ENCODE measurements at places on chromosomes 12 and 14. TPM values are rescaled to one million over a fixed set of nuclear protein-coding genes. Genes with fewer than 3 reads are reported as not detected.

DNA sequence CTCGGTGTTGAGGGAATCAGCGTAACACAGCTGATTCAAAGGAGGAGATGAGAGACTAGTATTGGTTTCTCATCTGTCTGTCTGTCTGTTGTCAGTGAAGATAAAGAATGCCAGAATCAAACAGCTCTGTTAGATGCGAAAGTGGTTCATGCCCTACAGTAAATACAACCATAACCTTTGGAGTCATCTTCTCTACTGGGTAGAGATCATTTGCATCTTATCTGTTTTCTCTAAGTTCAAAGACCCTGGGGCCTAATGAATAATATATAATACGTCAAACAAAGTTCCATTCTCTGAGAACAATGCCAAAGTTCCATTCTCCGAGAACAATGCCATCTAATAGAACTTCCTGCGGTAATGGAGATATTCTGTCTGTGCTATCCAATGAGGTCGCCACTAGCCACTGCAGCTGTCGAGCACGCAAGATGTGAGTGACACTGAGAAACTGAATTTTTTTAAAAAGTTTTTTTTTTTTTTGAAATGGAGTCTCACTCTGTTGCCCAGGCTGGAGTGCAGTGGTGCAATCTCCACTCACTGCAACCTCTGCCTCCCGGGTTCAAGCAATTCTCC lies 6.6 kb downstream of the IL31 start:
- H3K4me3 ChIP-seq = no peak overlapping the region
- no peaks in the 10 kb centered on the region for H3K36me3 ChIP-seq
- H3K27me3 ChIP-seq = no peaks in the 10 kb centered on the region
- H3K27ac ChIP-seq = no peak overlapping the region
- H3K4me1 ChIP-seq = no peaks in the 10 kb centered on the region

- no peaks in the 10 kb centered on the region for H3K36me3 ChIP-seq
- H3K27ac ChIP-seq = no peak overlapping the region
- H3K4me1 ChIP-seq = no peaks in the 10 kb centered on the region
- H3K4me3 ChIP-seq = no peak overlapping the region
- no peak for DNase-seq
Measured at GRCh38 chr12:109610523-109610922, 36.9 kb downstream of the MVK start.

P2RX7 gene
- total RNA-seq = 20.1 TPM

GRCh38 chr14:90061685-90062126 lies at the start of gene KCNK13:
Gene KCNK13 (plus strand): TSS chr14:90061994. CDS start chr14:90062206, 212 bp downstream.
- H3K4me3 ChIP-seq = peak within 1 kb of the TSS; percentile 45
- H3K36me3 ChIP-seq = no peaks in the 10 kb centered on the region
- DNase-seq = no peak
- H3K4me1 ChIP-seq = peaks cover 27% of the 10 kb centered on the region

DNA sequence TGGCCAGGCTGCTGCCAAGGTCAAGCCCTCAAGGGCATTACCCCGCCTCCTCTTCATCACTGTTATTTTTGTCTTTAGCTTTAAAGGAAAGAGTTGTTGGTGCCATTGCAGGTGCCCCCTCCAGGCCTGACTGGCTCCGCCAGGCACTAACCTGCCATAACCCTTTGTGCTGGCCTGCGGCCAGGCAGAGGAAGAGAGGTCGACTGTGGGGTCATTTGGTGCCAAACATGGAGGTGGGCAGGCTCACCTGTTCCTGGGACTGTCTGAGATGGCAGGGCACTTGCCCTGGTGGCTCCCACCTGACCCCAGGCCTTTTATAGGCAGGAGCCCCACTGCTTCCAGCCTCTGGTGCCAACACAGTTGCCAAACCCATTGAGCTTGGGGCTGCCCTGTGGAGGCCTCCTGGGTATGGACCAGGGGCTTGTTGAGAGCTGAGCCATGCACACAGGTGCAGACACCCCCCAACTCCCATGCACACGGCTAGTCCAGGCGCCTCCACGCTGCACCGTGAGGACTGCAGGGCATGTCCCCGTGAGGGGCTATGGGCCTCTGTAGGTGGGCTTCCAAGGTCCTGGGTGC lies 29.4 kb upstream of the PLD4 start:
- no peak overlapping the region for H3K27ac ChIP-seq
- H3K4me3 ChIP-seq = no peak overlapping the region
- no peaks in the 10 kb centered on the region for H3K27me3 ChIP-seq
- H3K4me1 ChIP-seq = no peaks in the 10 kb centered on the region
- H3K36me3 ChIP-seq = no peaks in the 10 kb centered on the region

LYSET gene
- total RNA-seq = 33.0 TPM

DNA sequence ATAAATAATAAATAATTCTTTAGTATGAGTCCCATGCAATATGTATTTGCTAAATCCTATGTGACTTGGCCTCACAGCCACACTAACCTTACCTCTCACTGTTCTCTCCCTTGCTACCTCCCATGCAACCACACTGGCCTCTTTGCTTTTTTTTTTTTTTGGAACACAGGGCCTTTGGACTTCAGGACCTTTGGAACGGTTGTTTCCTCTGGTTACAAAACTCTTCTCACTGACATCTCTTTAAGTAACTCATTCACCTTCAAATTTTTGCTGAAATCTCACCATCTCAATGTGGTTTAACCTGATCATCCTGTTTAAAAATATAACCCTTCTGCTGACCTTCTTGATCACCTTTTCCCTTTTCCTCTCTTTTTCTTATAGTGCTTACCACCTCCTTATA lies 194.0 kb downstream of the SSPN start:
- no peak for DNase-seq
- H3K4me3 ChIP-seq = no peak overlapping the region
- H3K4me1 ChIP-seq = no peaks in the 10 kb centered on the region
- no peak overlapping the region for H3K27ac ChIP-seq

DNA sequence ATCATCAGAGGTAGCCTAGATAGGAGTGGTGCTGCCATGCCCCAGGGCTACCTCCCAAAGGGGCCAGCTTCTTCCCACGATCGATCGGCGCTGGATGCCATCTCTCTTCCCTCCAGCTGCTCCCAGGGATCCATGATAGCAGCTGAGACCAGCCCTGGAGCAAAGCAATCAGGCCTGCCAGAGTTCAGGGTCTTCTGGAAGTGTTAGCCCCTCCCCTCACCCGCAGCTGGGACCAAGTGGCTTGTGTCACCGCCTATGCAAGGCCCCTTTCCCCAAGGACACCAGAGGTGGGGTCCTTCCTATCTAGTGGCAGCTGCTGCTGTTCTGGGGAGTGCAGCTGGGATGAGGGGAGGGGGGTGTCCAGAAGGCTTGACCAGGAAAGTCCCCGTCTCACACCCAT lies 87.0 kb downstream of the IRF2BPL start:
- no peak overlapping the region for H3K27ac ChIP-seq
- H3K36me3 ChIP-seq = no peaks in the 10 kb centered on the region
- H3K4me1 ChIP-seq = peaks cover 5% of the 10 kb centered on the region
- H3K4me3 ChIP-seq = no peak overlapping the region

KRT82 gene
- not detected for total RNA-seq

SERPINA12 gene
- not detected for total RNA-seq

GRCh38 chr12:89376844-89377243 lies 24.5 kb upstream of the DUSP6 start:
- H3K27ac ChIP-seq = no peak overlapping the region
- H3K4me1 ChIP-seq = peaks cover 31% of the 10 kb centered on the region
- no peaks in the 10 kb centered on the region for H3K36me3 ChIP-seq
- no peak for DNase-seq
- no peak overlapping the region for H3K4me3 ChIP-seq

C3AR1 gene
- 45.0 TPM for total RNA-seq

CAPS2 gene
- total RNA-seq = 9.0 TPM

- no peak overlapping the region for H3K4me3 ChIP-seq
- no peaks in the 10 kb centered on the region for H3K36me3 ChIP-seq
- no peak overlapping the region for H3K27ac ChIP-seq
- H3K27me3 ChIP-seq = no peaks in the 10 kb centered on the region
Measured at GRCh38 chr14:72513965-72514659, 379.8 kb downstream of the DPF3 start.

DNA sequence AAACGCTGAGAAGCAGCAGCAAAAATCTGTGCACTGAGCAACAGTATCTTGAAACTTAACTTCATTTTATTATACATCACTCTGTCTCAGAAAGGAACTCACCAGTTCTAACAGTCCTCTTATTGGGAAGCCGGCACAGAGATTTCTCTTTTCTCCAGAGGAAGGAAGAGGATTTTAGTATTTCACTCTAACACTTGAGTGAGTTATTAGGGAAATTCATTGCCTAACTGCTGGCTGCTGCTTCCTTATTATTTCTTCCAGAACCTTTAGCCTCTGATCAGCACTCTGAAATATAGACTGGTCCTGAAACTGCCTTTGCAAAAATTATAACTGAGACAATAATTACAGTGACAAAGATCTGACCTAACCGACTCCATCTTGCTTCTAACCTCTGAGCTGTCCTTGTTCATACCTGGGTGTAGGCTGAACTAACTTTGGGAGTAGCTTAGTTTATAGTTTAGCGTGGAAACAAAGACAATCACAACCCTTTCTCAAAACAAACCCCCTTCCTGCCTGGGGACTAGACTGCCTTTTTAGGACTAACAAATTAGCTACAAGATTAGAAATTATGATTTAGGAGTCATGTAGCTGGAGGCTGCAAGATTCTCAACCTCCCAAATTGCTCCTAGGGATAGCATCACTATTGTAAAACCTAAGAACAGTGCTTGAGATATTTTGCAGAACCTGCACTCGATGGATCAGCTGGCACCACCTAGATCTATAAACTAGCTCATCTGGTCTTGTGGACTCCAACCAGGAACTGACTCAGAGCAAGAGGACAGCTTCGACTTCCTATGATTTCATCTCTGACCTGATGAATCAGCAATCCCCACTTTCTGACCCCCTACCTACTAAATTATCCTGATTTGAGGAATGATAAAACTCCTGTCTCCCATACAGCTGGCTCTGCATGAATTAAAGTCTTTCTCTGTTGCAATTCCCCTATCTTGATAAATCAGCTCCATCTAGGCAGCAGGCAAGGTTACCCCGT lies 117.5 kb downstream of the DYRK2 start:
- no peaks in the 10 kb centered on the region for H3K4me1 ChIP-seq
- DNase-seq = no peak
- H3K4me3 ChIP-seq = no peak overlapping the region
- H3K27me3 ChIP-seq = no peaks in the 10 kb centered on the region
- no peak overlapping the region for H3K27ac ChIP-seq
- no peaks in the 10 kb centered on the region for H3K36me3 ChIP-seq

- H3K27me3 ChIP-seq = no peaks in the 10 kb centered on the region
- H3K36me3 ChIP-seq = no peaks in the 10 kb centered on the region
- no peak overlapping the region for H3K27ac ChIP-seq
- H3K4me3 ChIP-seq = no peak overlapping the region
- no peak for DNase-seq
- no peaks in the 10 kb centered on the region for H3K4me1 ChIP-seq
Measured at GRCh38 chr14:19906665-19907064, 13.7 kb upstream of the OR4K5 start.

GRCh38 chr12:93019212-93019927 lies 90.3 kb upstream of the EEA1 start:
- H3K4me3 ChIP-seq = no peak overlapping the region
- no peaks in the 10 kb centered on the region for H3K36me3 ChIP-seq
- no peaks in the 10 kb centered on the region for H3K4me1 ChIP-seq
- no peaks in the 10 kb centered on the region for H3K27me3 ChIP-seq
- no peak for DNase-seq

DNA sequence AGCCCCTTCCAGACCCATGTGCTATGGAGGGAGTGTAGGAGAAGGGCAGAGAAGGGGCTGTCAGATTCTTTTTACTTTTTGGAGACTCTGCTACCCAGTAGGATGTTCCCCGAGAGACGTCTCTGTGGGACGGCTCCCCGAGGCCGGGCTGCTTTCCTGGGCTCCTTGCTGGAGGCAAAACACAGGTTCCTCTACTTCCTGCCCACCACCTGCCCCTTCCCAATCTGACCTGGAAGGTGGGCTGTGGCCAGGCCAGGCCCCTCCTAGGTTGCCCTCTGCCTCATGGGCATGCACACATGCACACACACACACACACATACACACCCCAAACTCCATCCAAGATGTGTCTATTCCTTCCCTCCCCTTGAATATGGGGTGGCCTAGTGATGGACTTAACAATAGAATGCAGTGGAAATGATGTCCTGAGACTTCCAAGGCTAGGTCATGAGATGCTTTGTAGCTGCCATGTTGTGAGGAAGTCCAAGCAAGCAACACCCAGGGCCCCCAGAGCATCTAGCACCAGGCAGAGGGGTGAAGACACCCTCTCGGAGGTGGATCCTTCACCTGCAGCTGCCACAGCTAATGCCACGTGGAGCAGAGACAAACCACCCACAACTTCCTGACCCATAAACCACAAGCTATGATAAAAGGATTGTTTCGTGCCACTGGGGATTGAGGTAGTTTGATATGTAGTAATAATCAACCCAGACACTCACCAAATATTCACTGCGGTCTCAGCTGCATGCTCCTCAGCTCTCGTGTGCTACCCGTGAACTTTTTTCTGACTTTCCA lies 1.6 kb upstream of the ASB2 start:
- no peaks in the 10 kb centered on the region for H3K27me3 ChIP-seq
- peaks cover 8% of the 10 kb centered on the region for H3K4me1 ChIP-seq
- no peaks in the 10 kb centered on the region for H3K36me3 ChIP-seq
- no peak overlapping the region for H3K27ac ChIP-seq
- no peak overlapping the region for H3K4me3 ChIP-seq

GRCh38 chr12:83190631-83191390 lies 504.1 kb downstream of the TMTC2 start:
- no peak overlapping the region for H3K4me3 ChIP-seq
- no peaks in the 10 kb centered on the region for H3K4me1 ChIP-seq
- H3K27me3 ChIP-seq = no peaks in the 10 kb centered on the region
- no peak overlapping the region for H3K27ac ChIP-seq
- no peaks in the 10 kb centered on the region for H3K36me3 ChIP-seq
- DNase-seq = no peak

DBX2 gene
- not detected for total RNA-seq

GRCh38 chr12:593396-594270 lies 69.6 kb downstream of the NINJ2 start:
- H3K4me3 ChIP-seq = no peak overlapping the region
- no peaks in the 10 kb centered on the region for H3K36me3 ChIP-seq
- H3K4me1 ChIP-seq = no peaks in the 10 kb centered on the region
- no peak for DNase-seq
- H3K27me3 ChIP-seq = no peaks in the 10 kb centered on the region
- no peak overlapping the region for H3K27ac ChIP-seq

DNA sequence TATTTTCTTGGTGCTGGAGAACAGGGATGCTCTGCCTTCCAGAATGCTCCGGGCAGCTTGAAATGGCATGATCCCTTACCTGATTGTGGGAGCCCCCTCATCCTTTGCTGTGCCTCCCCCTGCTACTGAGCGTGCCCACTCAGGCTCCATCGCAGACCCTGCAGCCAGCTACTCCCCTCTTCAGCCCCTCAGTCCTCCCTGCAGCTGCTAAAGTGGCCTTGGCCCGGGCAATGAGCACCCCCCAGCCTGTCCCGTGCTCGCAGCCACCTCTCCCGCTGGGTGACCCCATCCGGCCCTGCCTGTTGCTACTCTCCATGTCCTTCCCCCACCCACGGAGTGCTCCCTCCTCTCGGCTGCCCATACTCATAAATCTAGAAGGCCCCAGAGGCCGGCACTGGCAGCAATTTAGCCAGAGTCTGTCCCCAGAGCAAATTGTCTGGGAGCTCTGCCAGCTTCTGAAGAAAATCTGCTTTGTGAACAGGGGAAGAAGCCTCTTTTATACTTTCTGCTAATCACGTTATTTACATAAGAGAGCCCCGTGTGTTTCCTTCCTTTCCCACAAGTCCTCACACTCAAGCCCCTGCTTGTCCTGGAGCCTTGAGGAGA lies 143.7 kb upstream of the FRMD6 start:
- H3K4me3 ChIP-seq = no peak overlapping the region
- H3K36me3 ChIP-seq = no peaks in the 10 kb centered on the region
- peaks cover 9% of the 10 kb centered on the region for H3K4me1 ChIP-seq
- peak overlapping the region; percentile 36 for H3K27ac ChIP-seq
- H3K27me3 ChIP-seq = no peaks in the 10 kb centered on the region

OR4E2 gene
- total RNA-seq = not detected

Measured in upper lobe of right lung (tissue), 1 donor.